ENCODE measurements at places on chromosomes 12 and 14.

- DNase-seq: no peak
Observed at GRCh38 chr12:82862069-82862841, 175.5 kb downstream of the TMTC2 start.

DNA sequence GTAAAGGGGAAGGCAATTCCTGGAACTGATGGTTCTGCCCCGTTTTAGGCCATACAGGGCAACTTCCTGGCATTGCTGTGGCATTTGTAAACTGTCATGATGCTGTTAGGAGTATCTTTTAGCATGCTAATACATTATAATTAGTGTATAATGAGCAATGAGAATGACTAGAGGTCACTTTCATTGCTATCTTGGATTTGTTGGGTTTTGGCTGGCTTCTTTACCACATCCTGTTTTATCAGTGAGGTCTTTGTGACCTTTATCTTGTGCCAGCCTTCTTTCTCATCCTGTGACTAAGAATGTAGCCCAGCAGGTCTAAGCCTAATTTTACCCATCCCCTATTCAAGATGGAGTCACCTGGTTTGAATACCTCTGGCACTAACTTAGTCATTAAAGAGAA lies 51.2 kb downstream of the TESPA1 start:
- no peak for DNase-seq

- no peak for DNase-seq
Observed at GRCh38 chr14:35342489-35343010, 50.4 kb downstream of the PSMA6 start.

GRCh38 chr12:132026061-132026795 lies 76.5 kb downstream of the EP400 start:
- no peak for DNase-seq

DNA sequence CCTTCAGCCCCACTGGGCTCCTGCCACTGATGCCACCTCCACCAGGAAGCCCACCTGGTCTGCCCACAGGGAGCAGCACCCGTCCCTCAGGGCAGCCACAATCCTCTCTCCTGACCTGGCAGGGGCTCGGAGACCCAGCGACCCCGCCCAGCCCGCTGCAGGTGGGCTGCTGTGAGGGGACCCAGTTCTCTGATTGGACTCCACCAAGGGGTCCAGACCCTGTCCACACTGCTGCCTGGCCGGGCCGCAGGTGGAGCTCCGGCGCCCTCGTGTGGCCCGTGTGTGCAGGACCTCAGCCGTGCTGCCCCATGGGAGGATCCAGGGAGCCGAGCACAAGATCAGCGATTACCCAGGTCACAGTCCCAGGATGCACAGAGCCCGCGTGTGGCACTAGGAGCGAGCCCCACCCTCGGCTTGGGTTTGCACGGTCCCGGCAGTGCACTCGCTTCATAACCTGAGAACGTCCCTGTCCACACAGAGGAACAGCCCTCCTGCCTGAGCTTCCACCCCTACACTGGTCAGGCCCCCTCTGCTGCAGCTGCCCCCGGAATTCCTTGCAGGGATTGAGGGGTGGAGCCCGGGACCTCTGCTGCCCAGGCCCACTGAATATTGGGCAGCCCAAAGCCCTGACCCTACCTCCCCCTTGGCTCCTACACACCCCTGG lies 35.4 kb upstream of the TMEM179 start:
- peak; percentile 89 for DNase-seq

DNA sequence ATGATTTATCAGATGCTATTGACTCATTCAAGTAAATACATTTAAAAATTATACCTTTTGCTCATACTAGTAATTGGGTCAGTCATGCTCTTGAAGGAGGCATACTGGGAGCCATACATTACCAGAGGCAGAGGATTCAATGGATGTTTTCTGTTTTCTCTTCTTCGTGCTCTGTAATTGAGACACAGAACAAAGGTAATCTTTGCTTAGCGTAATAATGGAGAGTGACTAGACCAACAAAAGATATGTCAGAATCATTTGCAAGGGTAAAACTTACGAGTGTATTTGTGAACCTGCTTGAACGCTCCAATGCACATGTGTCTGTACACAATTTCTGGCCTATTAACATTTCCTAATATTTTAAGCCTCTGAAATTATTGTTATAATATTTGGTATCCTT lies 296.4 kb downstream of the FOXG1 start:
- DNase-seq: no peak

DNA sequence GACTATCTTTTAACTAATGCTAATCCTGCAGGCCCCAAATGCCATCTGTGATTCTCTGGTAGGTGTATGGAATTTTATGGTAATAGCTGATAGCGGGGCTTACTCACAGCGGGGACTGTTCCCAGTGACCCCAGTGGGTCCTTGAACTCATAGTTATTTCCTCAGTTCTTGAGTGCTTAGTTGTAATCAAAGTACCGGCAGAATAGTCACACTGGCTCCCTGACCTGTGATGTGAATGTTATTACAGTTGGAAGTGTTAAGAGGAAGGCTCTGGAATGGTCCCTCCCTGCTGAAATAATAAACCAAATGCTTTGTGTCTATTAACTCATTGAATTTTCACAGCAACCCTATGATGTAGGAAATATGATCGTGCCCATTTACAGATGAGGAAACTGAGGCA lies 78.3 kb downstream of the NDUFA12 start:
- no peak for DNase-seq

DNA sequence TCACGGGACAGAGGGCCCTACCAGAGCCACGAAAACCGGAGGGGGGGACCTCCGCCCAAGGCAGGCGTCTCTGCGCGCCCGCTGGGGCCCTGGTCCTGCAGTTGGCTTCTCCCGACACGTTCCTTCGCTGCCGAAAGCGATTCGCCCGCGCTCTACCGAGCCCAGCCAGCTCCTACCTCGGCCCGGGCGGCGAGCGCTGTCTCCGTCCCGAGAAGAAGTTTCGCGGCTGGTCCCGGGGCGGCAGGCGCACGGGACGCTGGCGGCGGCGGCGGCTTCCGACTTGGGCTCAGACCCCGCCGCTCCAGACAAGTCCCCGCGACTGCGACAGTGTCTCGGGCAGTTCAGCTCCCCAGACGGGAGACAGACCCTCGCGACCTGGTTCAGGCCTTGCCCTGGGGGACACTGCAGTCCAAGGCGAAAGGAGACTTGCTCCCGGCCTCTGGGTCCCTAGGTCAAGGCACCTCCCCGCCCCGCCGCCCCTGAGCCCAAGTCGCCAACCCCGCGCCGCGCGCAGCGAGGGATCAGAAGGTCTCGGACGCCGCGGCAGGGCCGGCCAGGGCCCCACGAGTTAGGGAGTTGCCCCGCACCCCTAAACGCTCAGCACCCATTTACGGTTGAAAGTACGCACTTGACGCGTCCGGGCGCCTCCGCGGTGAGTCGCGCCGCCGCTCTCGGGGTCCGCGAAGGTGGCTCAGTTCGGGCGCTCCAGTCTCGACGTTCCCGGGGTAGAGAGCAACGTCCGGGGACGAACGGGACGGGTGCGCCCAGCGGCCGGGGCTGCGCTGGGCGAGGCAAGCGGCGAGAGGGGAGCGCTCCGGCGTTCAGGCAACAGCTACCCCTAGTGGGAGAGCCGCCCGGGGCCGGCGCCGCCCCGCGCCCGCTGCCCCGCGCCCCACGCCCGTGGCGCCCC lies 1.4 kb upstream of the DIO3 start:
- peak; percentile 45 for DNase-seq

- no peak for DNase-seq
Observed at GRCh38 chr14:61736751-61737150, 25.5 kb upstream of the SNAPC1 start.

DNA sequence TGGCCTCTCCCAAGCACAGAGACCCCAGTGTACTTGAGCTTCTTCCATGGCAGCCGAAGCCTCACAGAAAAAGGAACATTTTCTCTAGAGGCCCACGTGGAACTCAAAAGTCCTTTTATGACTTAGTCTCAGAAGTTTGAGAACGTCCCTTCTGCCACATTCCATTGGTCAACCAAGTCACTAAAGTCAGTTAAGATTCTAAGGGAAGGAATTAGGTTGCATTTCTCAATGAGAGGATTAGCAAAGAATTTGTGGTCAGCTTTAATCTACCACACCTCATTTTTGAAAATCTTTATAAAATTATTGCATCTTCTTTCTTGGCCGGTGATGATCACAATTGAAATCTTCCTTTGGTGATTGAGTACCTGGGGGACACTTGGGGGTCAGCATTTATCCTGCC lies 279.9 kb upstream of the TBX3 start:
- no peak for DNase-seq

GRCh38 chr14:102824832-102825231 lies 47.6 kb downstream of the TRAF3 start:
- no peak for DNase-seq

GRCh38 chr14:63286071-63286470 lies 32.7 kb downstream of the GPHB5 start:
- no peak for DNase-seq

DNA sequence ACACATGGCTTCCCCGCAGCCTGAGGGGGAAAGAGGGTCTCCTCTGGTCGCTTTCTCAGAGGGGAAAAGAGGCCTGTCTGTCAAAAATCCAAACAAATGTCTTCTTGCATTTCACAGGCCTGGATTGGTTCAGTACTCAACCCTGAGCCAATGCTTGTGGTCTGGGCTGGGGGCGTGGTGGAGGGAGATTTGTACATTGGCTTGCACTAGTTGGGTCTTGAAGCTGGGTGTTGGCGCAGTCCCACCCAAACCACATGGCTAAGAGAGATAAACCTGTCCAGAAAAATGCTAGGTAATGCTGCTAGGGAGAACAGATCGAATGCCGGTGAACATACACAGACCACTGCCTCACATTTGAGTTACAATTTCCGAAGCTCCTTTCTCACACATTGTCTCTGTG lies 461.6 kb downstream of the MED13L start:
- DNase-seq: no peak

GRCh38 chr12:121167232-121167820 lies 34.6 kb downstream of the P2RX7 start:
- no peak for DNase-seq

DNA sequence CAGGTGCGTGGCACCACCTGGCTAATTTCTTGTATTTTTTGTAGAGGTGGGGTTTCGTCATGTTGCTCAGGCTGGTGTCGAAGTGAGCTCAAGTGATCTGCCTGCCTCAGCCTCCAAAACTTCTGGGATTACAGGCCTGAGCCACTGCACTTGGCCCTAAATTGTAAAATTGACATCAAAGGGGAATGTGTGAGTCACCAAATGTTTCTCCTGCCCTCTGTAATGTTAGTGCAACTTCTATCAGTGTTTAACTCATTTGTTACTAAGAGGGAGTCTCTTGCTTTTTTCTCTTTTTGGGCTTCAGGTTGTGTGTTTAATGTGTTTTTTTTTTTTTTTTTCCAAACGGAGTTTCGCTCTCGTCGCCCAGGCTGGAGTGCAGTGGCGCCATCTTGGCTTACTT lies 2.3 kb downstream of the TULP3 start:
- DNase-seq: no peak

- no peak for DNase-seq
Observed at GRCh38 chr14:64746298-64747250, 42.4 kb downstream of the PLEKHG3 start.

GRCh38 chr12:120940006-120940405 lies 35.8 kb upstream of the SPPL3 start:
- no peak for DNase-seq

DNA sequence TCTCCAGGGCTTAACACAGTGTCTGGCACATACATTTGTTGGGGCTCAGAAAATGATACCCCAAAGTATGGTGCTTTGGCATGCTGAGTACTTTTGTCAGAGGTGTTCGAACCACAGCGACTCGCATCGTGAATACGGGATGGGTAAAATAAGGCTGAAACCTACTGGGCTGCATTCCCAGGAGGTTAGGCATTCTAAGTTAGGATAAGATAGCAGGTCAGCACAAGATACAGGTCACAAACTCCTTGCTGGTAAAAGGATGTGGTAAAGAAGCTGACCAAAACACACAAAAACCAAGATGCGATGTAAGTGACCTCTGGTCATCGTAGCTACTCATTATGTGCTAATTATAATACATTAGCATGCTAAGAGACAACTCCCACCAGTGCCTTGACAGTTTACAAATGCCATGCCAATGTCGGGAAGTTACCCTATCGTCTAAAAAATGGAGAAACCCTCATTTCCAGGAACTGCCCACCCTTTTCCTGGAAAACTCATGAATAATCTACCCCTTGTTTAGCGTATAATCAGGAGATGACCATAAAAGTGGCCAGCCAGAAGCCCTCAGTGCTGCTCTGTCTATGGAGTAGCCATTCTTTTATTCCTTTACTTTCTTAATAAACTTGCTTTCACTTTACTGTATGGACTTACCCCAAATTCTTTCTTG lies 3.3 kb upstream of the AEBP2 start:
- DNase-seq: no peak

GRCh38 chr14:106055289-106055688 lies 528.9 kb downstream of the TMEM121 start:
- DNase-seq: no peak

DNA sequence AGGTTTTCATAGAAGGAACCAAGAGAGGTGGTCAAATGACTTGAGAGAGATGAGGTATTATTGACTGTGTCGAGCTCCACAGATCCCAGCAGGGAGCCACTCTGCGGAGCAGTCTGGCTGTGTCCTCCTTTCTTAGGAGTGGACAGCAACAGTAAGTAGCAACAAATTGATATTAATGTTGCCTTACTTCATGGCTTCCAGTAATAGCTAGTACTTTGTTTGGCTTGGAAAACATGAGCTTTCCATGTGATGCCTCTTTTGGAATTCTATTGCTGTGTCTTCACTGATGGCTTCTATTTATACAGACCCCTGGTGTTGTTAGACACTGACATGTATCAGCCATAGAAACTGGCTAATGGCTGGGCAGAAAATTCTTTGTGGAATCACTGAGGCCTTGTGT lies 531.2 kb upstream of the CCDC196 start:
- DNase-seq: no peak

DNA sequence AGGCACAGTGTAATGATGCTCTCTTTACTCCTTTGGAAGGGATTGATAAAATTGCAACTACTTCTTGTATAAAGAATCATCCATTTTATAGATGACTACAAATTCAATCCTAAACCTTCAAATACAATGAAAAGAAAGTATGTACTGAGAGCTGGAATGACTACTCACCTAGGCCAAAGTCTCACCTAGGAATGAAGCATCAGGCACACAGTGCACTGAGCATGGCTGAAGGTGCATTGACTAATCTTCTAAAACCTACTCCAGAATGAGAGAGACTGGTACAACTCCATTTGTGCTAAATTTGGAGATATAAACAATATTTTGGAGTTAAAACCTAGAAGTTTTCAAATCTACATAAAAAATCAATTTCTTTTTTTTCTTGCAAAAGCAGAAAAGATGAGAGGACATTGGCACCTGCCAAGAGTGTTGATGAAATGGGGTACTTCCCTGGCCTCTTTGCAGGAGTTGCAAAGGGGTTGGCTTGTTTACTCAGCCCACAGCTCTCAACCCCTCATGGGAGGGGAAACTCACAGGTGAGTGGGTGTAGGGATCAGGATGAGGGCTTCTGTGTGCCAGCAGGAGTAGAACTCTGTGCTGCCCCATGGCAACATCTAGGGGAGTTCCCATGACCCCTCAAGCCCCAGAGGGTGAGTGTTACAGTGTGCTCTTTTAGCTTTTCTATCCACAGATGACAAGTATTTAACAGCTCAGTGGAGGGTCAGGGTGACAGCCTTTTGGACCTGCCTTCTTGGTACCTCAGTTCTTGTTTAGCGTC lies 31.3 kb downstream of the CLECL1 start:
- no peak for DNase-seq

DNA sequence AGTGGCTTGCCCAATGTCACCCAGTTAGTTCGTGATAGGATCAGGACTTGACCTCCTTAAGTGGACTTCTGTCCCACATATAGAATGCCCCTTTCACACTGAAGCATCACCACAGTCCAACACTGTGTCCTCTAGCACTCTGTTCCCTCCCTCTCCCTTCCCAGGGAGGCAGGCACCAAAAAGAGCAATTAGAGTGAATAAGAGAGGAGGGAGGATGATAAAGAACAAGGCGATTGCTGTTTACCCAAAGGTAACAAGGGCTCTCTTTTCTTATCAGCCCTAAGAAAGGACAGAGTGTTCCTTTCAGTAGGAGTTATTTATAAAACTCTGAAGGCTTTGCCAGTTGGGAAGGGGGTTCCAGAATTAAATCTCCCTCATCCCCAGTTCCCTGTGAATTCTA lies 192.7 kb upstream of the ATP2B1 start:
- no peak for DNase-seq

Measured in brain (organoid and tissue), 16 donors.